Naive thymus-derived CD4-positive, alpha-beta T cell (primary cell): ENCODE measurements at places on chromosomes 1 and 21. TPM values are rescaled to one million over a fixed set of nuclear protein-coding genes. Genes with fewer than 3 reads are reported as not detected.

Gene SPRR2E
- total RNA-seq, result not detected

Gene PTAFR
- 21.2 TPM for total RNA-seq

Gene CSF3R
- 0.80 and 0.84 TPM in 2 replicates for total RNA-seq

Gene PLA2G2A
- not detected for total RNA-seq

Gene NR5A2
- not detected for total RNA-seq

Gene ANGPTL1
- not detected for total RNA-seq

Gene PRMT2
- 177 TPM for total RNA-seq

Gene PADI4
- 1.3 TPM for total RNA-seq

Gene CACNA1S
- total RNA-seq, result not detected

Gene PADI1
- total RNA-seq, result not detected
